ENCODE measurements at places on chromosomes 2 and 18. TPM values are rescaled to one million over a fixed set of nuclear protein-coding genes. Genes with fewer than 3 reads are reported as not detected.

Gene CDH2
- 0.79 TPM for total RNA-seq

Gene CROCC2
- 0.26 TPM for total RNA-seq

Gene CD8B
- total RNA-seq: not detected

Gene TNS1
- total RNA-seq: 2.0 TPM

Gene DPP4
- 2.9 TPM for total RNA-seq

Gene SERPINB3
- total RNA-seq: 22.4 TPM

Gene DOCK10
- total RNA-seq: under 0.01 TPM

Gene SLC19A3
- total RNA-seq: not detected

Gene ALPI
- not detected for total RNA-seq

Gene GRB14
- total RNA-seq: 1.8 TPM

Gene MROH2A
- not detected for total RNA-seq

Gene CYBRD1
- total RNA-seq: 14.5 TPM

Gene ICOS
- total RNA-seq: not detected

Gene ALK
- total RNA-seq: not detected

Gene LYPD1
- total RNA-seq: under 0.01 TPM

Gene TXNDC2
- total RNA-seq: under 0.01 TPM

Gene ARHGEF33
- 0.38 TPM for total RNA-seq

Gene SGO2
- total RNA-seq: 0.79 TPM

Gene COBLL1
- total RNA-seq: 10.5 TPM

Gene SLC9A4
- 0.13 TPM for total RNA-seq

Gene NYAP2
- total RNA-seq: not detected

Gene CYRIA
- total RNA-seq: 4.1 TPM

Gene LMAN1
- 157 TPM for total RNA-seq

Data from bronchial epithelial cell (primary cell).